ENCODE measurements at places on chromosomes 1 and 21.

- no peak for DNase-seq
Measured at GRCh38 chr1:156806512-156807440, 9.9 kb downstream of the SH2D2A start.

GRCh38 chr1:37958690-37959089 is 11.8 kb upstream of the INPP5B start:
- DNase-seq: no peak

GRCh38 chr1:52669696-52670095 is 28.5 kb downstream of the COA7 start:
- no peak for DNase-seq

- DNase-seq: no peak
Measured at GRCh38 chr1:10948463-10948775, 64.0 kb upstream of the TARDBP start.

- DNase-seq: peak; percentile 75
Measured at GRCh38 chr1:68120136-68120791, 69.8 kb upstream of the DIRAS3 start.
